Fibroblast of lung (primary cell): ENCODE measurements at places on chromosomes 6 and 20. TPM values are rescaled to one million over a fixed set of nuclear protein-coding genes. Genes with fewer than 3 reads are reported as not detected.

The FOXQ1 gene
- 2.0 and 2.1 TPM in 2 replicates for total RNA-seq

GRCh38 chr6:7848229-7848628 is 62.4 kb downstream of the TXNDC5 start:
- no peak for DNase-seq

- no peak for DNase-seq
These were observed 215.1 kb downstream of the ERMARD start for GRCh38 chr6:169966312-169967181.

The KCNB1 gene
- total RNA-seq: under 0.01 TPM in 2 replicates

DNA sequence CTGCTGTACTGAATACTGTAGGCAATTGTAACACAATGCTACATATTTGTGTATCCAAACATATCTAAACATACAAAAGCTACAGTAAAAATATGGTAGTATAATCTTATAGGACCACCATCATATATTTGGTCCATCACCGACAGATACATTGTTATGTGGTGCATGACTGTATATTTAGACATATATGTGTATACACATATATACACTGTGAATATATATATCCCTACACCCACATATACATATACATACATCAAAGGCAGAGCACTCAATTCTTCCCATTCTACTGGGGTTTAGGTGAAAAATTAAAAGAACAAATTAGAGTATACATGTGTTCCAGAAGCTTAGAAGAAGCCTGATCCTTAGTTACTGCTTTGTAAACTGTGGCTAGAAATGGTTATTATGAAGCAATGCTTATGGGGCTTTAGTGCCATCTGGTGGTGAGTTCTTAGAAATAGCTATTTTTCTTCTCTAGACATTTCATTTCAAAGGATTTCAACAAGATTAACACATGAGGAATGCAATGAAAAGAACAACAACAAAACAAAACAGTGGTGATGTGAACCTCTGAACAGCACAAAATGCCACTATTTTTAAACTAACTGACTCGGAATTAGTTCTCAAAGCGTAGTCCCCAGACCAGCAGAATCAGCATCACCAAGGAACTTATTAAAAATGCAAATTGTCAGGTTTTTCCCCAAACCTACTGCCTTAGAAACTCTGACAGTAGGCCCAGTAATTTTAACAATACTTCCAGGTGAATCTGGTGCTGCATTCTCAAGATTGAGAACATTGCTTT is 38.0 kb downstream of the PKHD1 start:
- DNase-seq: peak; percentile 55

The SLC25A27 gene
- 12.6 and 18.7 TPM in 2 replicates for total RNA-seq

DNA sequence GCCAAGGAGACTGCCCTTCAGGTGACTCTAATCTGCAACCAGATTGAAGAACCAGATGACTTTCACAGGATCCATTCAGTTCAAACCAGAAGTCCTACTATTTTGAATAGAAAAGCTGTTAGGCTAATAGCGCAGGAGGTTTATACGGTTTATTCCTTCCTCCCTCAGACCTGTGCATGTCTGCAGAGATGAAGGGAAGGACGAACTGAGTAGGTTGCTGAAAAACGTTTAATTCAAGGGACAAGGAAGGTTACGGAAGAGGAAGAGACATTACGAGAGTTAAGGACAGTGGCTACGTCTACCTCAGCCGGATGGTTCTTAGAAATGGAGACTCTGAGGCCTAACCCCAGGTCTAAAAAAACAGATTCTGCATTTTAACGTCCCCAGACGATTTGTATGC is 978 bp downstream of the AURKA start:
- DNase-seq: no peak

The ARID1B gene
- 29.3 and 41.9 TPM in 2 replicates for total RNA-seq

DNA sequence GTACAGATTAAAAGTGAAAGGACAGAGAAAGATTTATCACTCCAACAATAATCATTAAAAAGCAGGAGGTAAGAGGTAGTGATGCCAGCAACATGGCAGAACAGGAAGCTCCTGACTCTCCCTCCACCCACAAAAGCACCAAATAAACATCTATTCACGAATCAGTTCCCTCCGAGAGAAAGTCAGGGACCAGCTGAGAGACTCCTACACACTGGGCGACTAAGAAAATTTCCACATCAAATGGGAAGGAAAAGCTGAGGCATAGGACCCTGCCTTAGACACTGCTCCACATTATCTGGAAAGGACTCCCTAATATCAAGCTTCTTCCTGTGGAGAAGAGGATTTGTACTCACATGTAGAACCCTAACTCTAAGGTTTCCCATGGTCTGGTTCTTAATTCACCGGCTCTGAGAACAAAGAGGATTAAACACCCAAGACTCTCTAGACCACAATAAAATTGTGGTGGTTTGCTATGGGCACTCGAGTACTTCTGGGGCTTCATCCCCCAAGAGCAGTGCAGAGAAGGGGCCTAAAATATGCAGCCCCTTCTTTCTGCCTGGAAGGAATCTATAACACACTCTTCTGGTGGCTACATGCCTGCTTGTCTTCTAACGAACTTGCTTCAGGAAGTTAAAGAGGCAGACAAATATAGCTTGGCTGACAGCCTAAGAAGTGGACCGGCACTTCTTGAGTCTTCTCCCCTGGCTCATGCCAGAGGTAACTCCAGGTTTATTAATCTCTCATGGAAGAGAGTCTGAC is 29.4 kb upstream of the ASF1A start:
- peak; percentile 33 for DNase-seq

DNA sequence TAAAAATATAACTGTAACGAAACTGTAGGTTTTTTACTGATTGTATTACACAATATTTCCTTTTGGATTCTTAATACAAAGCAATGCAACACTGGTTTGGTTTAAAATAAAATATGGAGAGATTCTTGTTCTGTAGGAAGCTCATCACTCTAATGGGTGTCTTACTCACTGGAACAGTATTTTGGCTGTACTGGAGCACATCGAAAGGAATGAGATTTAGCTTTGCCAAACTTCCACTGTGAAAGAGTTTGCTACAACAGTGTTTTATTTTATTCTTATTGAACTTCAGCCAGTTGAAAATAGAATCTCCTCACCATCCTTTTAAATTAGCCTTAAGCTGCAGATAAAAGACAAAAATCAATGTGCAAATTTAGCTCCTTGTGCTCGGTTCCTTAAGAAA is 230.7 kb upstream of the QKI start:
- DNase-seq: peak; percentile 2

The PGC gene
- total RNA-seq: not detected in 2 replicates

DNA sequence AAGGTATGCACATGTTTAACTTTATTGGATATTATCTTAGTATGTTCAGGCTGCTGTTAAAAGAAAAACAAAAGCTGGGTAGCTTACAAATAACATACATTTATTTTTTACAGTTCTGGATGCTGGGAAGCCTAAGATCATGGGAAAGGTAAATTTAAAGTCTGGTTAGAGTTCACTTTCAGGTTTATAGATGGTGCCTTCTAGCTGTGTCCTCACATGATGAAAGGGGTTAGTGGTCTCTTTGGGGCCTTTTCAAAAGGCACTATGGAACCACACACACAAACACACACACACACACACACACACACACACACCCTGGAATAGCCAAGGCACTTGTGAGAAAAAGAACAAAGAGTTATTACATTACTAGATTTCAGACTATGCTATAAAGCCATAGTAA is 805.8 kb upstream of the GJE1 start:
- no peak for DNase-seq

The OPRM1 gene
- not detected in 2 replicates for total RNA-seq

The NUP43 gene
- total RNA-seq: 16.0 and 19.5 TPM in 2 replicates
